ENCODE measurements at places on chromosomes 6 and 20. TPM values are rescaled to one million over a fixed set of nuclear protein-coding genes. Genes with fewer than 3 reads are reported as not detected.
A peak's percentile ranks its signal among the peaks of the same experiment; 100 is the strongest.

DNA sequence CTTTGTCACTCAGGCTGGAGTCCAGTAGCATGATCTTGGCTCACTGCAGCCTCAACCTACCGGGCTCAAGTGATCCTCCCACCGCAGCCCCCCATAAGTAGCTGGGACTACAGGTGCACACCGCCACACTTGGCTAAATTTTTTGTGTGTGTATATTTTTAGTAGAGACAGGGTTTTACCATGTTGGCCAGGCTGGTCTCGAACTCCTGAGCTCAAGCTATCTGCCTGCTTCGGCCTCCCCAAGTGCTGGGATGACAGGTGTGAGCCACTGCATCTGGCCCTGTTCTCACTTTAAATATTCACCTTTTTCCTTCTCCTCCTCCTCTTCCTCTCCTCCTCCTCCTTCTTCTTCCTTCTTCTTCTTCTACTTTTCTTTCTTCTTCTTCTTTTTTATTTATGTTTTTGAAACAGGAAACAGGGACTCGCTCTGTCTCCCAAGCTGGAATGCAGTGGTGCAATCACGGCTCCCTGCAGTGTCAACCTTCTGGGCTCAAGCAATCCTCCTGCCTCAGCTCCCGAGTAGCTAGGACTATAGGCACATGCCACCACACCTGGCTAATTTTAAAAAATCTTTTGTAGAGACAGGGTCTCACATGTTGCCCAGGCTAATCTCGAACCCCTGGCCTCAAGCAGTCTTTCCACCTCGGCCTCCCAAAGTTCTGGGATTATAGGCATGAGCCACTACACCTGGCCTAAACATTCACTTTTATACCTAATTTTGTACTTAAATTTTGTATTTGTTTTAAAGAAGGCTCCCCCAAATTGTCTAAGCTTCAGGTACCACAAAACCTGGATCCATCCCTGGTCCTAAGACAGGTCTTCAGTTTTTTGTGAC lies 47.2 kb upstream of the NCOA3 start:
- H3K36me3 ChIP-seq, result no peaks in the 10 kb centered on the region
- no peak for DNase-seq
- H3K27ac ChIP-seq, result no peak overlapping the region

- H3K27ac ChIP-seq, result no peak overlapping the region
- peaks cover 34% of the 10 kb centered on the region for H3K4me1 ChIP-seq
- DNase-seq, result no peak
- no peaks in the 10 kb centered on the region for H3K36me3 ChIP-seq
Observed at GRCh38 chr6:36025932-36026327, 1.5 kb upstream of the SLC26A8 start.

DNA sequence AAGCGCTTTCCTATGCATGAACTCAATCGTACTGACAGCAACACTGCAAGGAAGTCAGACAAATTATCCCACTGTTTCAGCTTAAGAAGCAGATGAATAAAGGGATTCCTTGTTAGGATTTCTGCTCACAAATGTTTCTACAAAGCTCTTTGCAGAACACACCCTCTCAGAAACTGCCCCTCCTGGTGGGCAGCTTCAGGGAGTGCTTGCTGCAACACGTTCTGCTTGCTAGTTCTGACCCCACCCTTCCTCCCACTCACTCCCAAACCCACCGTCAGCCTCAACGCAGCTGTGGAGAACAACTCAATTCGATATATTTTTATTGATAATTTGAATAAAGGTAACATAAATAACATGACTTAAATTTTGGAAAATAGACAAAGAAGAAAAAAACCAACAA lies 250.8 kb upstream of the PRDM1 start:
- no peak overlapping the region for H3K4me3 ChIP-seq
- H3K4me1 ChIP-seq, result no peaks in the 10 kb centered on the region

DNA sequence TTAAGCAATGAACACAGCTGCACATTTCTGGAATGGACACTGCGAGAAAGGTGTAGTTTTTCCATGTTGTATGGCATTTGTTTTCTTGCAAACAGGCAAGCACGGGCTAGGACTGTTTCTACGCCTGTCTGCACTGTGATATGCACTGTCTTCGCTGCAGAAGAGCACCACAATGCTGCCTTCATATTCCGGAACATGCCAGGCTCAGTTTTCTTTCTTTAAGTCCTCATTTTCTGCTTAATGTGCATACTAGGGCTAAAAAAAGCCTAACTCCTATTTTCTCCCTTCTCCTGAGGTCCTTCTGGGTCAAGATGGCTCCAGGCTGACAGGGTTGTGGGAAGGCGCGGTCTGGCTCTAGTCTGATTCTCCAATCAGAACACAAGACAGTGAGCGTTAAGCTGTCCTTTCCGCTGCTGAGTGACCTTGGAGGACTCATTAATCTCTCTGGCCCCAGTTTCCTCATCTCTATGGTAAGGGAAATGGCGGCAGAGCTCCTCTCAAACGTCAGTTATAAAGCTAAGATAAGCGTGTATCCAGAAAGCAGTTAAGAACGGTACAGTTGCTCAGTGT lies 379.9 kb downstream of the C6orf118 start:
- DNase-seq, result no peak
- no peaks in the 10 kb centered on the region for H3K27me3 ChIP-seq
- no peak overlapping the region for H3K4me3 ChIP-seq
- H3K36me3 ChIP-seq, result no peaks in the 10 kb centered on the region

DNA sequence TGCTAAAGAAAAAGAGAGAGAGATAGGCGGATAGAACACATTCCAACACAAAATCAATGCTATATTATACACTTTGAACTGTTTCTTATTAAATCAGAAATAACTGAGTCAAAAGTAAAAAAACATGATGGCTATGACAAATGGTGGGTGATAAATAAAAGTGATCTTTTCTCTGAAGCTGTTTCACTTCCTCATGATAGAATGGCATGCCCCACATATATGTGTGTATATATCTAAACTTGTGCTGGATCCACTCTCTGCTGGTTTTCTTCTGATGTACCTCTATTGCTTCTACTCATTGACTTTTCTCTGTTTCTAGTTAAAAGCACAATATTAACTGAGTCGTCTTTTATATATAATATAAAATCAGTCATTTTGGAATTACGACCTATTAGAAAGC lies 429.9 kb downstream of the PKHD1 start:
- no peaks in the 10 kb centered on the region for H3K4me1 ChIP-seq
- H3K36me3 ChIP-seq, result no peaks in the 10 kb centered on the region
- H3K27me3 ChIP-seq, result no peaks in the 10 kb centered on the region
- H3K27ac ChIP-seq, result no peak overlapping the region
- no peak overlapping the region for H3K4me3 ChIP-seq
- no peak for DNase-seq

DNA sequence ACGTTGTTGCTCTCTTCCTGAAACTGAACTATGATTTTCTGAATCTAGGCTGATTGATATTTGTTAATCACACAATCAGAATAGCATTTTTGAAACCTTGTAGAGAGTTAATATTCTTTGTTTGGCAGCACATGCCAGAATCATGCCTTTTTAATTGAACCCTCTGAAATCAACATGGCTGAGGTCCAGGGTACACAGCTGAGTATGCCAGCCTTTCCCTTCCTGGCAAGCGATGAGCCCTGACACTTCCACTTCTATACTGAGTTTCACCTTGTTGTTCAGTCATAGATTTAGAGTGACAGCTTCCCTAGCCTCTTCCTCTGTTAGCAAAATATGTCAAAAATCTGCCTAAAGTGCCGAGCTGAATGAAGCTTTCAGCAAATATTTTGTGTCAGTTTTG lies 6.8 kb downstream of the HDDC2 start:
- H3K27me3 ChIP-seq, result no peaks in the 10 kb centered on the region
- no peak overlapping the region for H3K4me3 ChIP-seq
- peak overlapping the region; percentile 1 for H3K27ac ChIP-seq
- H3K4me1 ChIP-seq, result peaks cover 21% of the 10 kb centered on the region
- peaks cover 94% of the 10 kb centered on the region for H3K36me3 ChIP-seq
- peak; percentile 37 for DNase-seq

GRCh38 chr6:169972736-169973135 lies 221.3 kb downstream of the ERMARD start:
- H3K27me3 ChIP-seq, result no peaks in the 10 kb centered on the region
- H3K36me3 ChIP-seq, result no peaks in the 10 kb centered on the region
- no peak for DNase-seq
- H3K4me3 ChIP-seq, result no peak overlapping the region
- H3K27ac ChIP-seq, result no peak overlapping the region
- H3K4me1 ChIP-seq, result no peaks in the 10 kb centered on the region

DNA sequence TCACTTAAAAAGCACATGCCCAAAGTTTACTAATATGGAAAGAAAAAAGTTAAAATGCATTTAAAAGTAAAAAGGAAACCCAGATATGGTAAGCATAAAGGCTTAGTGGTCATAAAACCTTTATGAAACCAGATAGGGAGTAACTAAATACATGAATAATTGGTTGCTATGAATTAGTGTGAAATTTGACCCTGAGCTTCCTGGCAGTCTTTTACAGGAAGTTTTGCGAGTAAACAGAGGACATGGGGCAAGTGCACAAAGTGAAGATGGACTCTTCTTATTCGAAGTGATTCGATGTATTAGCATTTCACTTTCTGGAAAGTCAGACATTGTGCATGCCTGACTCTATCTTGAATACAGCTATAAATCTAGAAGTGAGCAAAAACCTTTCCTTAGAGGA lies 90.9 kb upstream of the MLIP start:
- DNase-seq, result no peak
- H3K36me3 ChIP-seq, result no peaks in the 10 kb centered on the region
- H3K4me1 ChIP-seq, result peaks cover 8% of the 10 kb centered on the region
- peak overlapping the region; percentile 56 for H3K4me3 ChIP-seq

GRCh38 chr6:104537180-104537579 lies 322.5 kb downstream of the HACE1 start:
- H3K27me3 ChIP-seq, result no peaks in the 10 kb centered on the region
- H3K27ac ChIP-seq, result no peak overlapping the region
- no peaks in the 10 kb centered on the region for H3K36me3 ChIP-seq
- no peak for DNase-seq
- H3K4me3 ChIP-seq, result no peak overlapping the region
- no peaks in the 10 kb centered on the region for H3K4me1 ChIP-seq

- H3K36me3 ChIP-seq, result no peaks in the 10 kb centered on the region
- H3K4me1 ChIP-seq, result peaks cover 12% of the 10 kb centered on the region
- no peak overlapping the region for H3K4me3 ChIP-seq
- H3K27me3 ChIP-seq, result no peaks in the 10 kb centered on the region
Observed at GRCh38 chr6:39892490-39893129, 41.7 kb downstream of the MOCS1 start.

DNA sequence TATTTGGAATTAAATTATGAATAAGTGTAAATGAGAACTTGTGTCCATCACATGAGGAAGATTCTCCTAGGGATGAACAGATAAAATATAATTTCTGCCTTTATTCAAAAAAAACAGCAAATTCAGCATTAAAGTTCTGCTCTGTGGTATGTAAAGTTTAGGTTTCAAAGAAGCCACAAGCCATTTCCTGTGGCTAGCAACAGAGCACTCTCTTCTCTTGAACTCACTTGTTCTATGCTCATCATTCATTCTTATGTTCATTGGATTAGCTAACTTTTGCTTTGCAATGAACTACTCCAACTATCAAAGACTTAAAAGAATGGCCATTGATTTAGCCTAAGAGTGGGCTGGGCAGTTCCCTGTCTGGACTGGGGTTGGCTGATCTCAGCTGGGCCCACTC lies 20.8 kb upstream of the SNRPB2 start:
- H3K27ac ChIP-seq, result no peak overlapping the region
- H3K36me3 ChIP-seq, result no peaks in the 10 kb centered on the region
- H3K27me3 ChIP-seq, result peaks cover 7% of the 10 kb centered on the region
- peaks cover 2% of the 10 kb centered on the region for H3K4me1 ChIP-seq
- DNase-seq, result no peak

DNA sequence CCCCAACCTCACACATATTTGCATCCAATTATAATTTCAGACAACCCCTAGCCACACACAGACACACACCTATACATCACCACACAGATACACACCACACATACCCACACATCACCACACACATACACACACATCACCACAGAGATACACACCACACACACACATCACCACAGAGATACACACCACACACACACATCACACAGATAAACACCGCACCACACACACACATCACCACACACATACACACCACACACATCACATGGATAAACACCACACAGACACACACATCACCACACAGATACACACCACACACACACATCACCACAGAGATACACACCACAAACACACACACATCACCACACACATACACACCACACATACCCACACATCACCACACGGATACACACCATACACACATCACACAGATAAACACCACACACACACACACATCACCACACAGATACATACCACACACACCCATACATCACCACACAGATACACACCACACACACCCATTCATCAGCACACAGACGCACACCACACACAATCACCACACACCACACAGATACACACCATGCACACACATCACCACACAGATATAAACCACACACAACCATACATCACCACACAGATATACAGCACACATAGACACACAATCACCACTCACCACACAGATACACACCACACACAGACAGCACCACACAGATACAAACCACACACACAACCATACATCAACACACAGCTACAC lies 74.6 kb downstream of the GRM4 start:
- no peaks in the 10 kb centered on the region for H3K4me1 ChIP-seq
- H3K27me3 ChIP-seq, result peaks cover 38% of the 10 kb centered on the region
- no peaks in the 10 kb centered on the region for H3K36me3 ChIP-seq
- no peak overlapping the region for H3K4me3 ChIP-seq
- DNase-seq, result no peak

- no peaks in the 10 kb centered on the region for H3K4me1 ChIP-seq
- no peak overlapping the region for H3K27ac ChIP-seq
- H3K4me3 ChIP-seq, result no peak overlapping the region
- no peaks in the 10 kb centered on the region for H3K36me3 ChIP-seq
- DNase-seq, result no peak
Observed at GRCh38 chr20:54111460-54111859, 41.1 kb upstream of the BCAS1 start.

GRCh38 chr20:23145281-23145700 lies 59.2 kb upstream of the CD93 start:
- no peak overlapping the region for H3K27ac ChIP-seq
- no peaks in the 10 kb centered on the region for H3K36me3 ChIP-seq
- peaks cover 48% of the 10 kb centered on the region for H3K4me1 ChIP-seq
- no peaks in the 10 kb centered on the region for H3K27me3 ChIP-seq

Gene MAPK13
- total RNA-seq, result 0.70 TPM

Gene SLX4IP
- total RNA-seq, result 2.7 TPM

Gene BCAS1
- total RNA-seq, result not detected

Gene PLCB4
- 16.2 TPM for total RNA-seq

Gene EFCAB8
- not detected for total RNA-seq

Gene SAMD3
- not detected for total RNA-seq

Gene CLVS2
- total RNA-seq, result not detected

Gene SLC29A1
- total RNA-seq, result 142 TPM

Gene RUNX2
- 1.6 TPM for total RNA-seq

Gene PREP
- 26.8 TPM for total RNA-seq

Gene SPATA2
- 6.9 TPM for total RNA-seq
